ENCODE measurements at places on chromosomes 3 and 15.

GRCh38 chr15:65212097-65212496 is 824 bp upstream of the CILP start:
- DNase-seq = peak; percentile 27

DNA sequence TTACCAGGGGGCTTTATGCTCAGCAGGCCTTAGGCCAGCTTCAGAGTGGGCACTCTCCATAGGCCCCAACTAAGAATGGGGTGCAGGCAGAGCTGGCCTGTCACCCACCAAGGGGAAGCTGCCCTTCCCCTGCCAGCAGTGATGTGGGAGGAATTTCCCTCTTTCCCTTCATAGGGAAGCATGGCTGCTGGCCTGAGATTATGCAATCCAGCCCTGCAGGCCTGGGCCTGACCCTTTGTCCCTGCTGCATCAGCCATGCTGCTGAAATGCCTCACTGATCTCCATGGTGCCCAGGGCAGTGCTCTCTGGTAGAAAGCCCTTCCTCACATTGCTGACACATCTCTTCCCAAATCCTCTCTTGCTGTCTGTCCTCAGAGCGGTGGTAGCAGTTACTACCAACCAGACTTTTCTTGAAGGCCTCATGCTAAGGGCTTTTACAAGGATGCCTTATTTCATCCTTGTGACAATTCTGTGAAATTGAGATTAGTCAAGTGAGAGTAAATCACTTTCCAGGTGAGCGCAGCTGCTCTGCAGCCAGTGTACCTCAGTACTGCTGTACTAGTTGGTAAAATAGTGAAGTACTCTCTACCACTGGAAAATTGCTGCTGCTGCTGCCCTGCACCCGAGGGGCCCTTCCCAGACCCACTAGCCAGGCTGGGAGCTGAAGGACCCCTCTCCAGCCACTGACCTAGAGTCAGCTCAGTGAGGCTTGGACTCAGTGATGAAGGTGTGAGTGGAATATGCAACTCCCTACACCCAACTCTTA is 33.8 kb downstream of the MRAS start:
- no peak for DNase-seq

- DNase-seq = no peak
Measured at GRCh38 chr3:137097852-137098251, 140.1 kb downstream of the IL20RB start.

GRCh38 chr3:14352002-14352627 is 50.3 kb upstream of the SLC6A6 start:
- DNase-seq = no peak

- no peak for DNase-seq
Measured at GRCh38 chr15:100187677-100188076, 154.1 kb downstream of the ADAMTS17 start.

- no peak for DNase-seq
Measured at GRCh38 chr3:72265256-72266015, 480.5 kb upstream of the PROK2 start.

DNA sequence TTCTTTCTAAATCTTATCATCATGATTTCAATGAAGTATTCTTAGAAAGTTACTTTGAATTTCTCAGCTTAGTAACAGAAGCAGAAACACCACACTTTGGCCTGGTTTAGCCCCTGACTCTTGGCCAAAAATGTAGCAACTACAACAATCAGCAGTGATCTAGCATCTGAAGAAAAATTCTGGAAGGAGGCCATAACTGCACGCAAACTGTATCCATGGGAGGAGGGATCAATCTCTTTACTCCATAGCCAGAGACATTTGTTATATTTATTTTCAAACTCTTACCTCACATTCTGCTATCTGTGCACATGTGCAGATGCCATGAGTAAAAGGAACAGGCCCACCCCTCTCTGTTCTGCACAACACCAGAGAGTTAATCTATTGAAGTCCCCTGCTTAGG is 251.0 kb upstream of the P2RY1 start:
- DNase-seq = no peak

- DNase-seq = no peak
Measured at GRCh38 chr15:59941612-59942011, 62.5 kb upstream of the FOXB1 start.

GRCh38 chr3:120263792-120264191 is 21.2 kb downstream of the GPR156 start:
- no peak for DNase-seq

DNA sequence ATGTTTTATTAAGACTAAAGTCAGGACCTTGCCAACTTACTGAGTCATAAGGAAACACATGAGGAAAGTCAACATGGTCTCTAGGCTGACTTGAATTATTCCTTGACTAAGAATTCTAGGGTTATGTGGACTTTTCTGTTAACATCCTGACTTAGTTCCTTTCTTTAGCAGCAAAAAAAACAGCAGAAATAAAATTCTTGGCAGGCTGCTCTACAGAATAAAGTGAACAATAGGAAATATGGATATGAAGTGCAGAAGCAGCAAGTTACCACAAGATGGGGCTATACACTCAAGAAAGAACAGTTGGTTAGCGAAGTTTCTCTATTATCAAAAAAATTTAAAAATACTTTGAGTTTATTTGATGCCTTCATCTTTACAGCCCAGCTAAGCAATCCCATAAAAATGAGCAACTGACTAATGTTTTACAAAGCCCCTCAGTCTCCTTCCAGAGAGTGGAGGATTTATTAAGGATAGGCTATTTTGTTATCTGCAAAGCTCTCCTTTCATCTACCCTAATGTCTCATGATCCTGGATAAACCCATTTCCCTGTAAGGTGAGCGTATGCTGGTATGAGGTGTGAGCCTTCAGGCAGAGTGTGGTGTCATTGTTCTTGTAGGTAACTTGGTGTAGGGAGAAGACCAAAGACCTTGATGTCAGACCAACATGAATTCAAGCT is 23.1 kb upstream of the MCCC1 start:
- peak; percentile 57 for DNase-seq

GRCh38 chr15:62269504-62269903 is 104.4 kb upstream of the C2CD4B start:
- no peak for DNase-seq

- no peak for DNase-seq
Measured at GRCh38 chr15:47607695-47608094, 109.6 kb upstream of the SEMA6D start.

DNA sequence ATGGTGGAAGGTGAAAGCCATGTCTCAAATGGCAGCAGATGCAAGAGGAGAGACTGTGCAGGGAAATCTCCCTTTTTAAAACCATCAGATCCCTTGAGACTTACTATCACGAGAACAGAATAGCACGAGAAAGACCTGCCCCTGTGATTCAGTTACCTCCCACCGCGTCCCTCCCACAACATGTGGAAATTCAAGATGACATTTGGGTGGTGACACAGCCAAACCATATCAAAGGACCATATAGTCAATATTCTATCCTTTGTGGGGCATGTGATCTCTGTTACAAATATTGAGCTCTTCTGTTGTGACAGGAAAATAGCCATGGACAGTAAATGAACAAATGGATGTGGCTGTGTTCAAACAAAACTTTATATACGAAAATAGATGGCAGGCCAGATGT is 77.2 kb upstream of the ACKR4 start:
- no peak for DNase-seq

DNA sequence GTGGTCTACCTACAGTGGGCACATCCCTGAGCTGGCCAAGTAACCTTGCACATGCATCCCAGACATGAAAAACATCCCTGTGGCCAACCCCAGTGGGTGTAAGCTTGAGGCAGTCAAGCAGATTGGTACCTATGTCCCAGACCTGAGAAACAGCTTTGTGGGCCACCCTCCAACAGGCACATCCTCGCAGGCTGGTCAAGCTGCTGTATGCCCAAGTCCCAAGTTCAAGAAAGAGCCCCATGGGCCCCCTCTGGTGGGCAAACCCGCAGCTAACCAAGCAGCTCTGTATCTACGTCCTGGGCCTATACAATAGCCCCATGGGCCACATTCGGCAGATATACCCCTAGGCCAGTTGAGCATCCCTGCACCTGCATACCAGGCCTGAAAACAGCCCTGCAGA is 186.3 kb upstream of the GPR149 start:
- DNase-seq = no peak

- DNase-seq = no peak
Measured at GRCh38 chr15:23897531-23897930, 210.4 kb upstream of the NDN start.

DNA sequence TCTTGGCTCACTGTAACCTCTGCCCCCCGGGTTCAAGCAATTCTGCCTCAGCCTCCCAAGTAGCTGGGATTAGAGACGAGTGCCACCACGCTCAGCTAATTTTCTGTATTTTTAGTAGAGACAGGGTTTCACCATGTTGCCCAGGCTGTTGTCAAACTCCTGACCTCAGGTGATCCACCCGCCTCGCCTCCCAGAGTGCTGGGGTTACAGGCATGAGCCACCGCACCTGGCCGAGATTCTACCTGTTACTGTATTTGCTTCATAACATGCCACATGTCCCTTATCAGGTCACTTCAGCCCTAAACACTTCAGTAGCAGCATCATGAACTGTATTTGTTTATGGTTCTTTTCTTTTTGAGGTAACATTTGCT is 7.5 kb upstream of the LCTL start:
- no peak for DNase-seq

DNA sequence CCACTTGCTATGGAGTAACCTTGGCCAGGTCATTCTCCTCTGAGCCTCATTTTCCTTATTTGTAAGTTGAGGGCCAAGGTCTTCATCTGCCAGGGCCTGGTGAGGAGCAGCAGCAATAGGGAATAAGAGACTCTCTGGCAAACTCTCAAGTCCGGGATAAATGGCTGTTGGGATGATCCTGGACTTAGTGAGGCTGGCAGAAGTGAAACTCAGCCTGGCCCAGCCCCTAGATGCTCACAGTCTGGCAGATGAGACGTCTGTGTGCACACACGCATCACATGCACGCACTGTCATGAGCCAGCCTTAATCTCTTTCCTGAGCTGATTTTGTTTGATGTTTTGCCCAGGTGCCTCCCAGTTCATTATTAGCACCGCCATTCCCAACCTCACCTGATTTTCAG is 26.8 kb downstream of the SLC6A6 start:
- no peak for DNase-seq

GRCh38 chr15:34944936-34945335 is 24.6 kb downstream of the AQR start:
- DNase-seq = no peak

DNA sequence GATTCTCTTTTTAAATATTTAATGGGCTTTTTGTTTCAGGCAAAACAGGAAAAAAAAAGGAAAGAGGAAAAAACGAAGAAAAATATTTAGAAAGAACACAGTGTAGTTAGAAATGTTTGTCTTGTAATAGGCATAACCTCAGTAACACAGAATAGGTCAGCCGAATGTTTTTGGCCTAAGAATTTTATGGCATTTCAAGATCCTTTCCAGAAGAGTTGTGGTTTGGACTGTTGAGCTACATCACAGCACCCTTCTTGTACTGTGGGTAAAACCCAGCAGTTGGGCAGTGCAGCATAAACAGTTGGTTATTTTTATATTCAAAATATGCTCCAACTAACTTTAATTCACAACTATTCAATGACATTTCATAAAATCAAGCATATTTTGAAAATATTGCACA is 474.4 kb upstream of the AGTR1 start:
- DNase-seq = no peak

DNA sequence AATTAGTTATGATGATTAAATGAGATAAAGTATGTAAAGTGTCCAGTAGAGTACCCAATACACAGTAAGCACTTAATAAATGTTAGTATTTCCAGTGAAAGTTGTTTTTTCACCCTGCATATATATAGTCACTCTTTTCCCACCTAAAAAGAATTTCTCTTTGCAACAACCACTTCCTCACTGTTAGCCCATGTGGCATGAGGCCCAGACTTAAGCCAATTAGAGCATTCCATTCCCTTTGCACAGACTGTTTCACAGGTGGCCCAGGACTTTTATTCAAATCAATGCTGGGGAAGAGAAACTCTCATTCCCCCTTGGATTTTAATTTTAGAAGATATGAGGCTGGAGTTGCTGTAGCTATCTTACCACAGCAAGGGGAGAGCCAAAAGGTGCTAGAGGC is 3.7 kb downstream of the IFT80 start:
- no peak for DNase-seq

DNA sequence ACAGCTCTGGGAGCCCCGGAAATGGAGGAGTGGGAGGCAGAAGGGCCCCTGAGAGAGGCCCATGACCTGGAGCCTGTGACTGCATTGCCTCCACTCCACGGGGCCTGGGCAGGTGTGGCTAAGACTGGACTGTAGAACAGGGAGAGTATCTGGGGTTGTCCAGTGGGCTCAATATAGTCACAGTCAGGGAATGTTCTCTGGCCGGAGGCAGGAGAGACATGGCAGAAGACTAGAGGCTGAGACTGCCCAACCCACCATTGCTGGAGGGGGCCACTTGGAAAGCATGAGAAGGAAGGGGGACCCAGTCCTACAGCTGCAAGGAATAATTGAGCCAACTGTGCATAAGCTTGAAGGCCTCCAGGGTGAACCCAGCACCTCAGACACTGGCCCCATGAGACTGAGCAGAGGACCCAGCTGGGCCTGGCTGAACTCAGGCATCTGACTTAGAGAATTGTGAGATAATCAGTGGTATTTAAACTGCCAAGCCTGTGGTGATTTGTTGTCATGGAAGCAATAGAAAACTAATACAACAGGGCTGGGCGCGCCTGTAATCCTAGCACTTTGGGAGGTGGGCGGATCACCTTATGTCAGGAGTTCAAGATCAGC is 33.1 kb downstream of the NIPA2 start:
- DNase-seq = no peak

GRCh38 chr15:100598655-100599054 is 3.3 kb downstream of the LINS1 start:
- DNase-seq = no peak

GRCh38 chr15:96038131-96038530 is 292.4 kb upstream of the NR2F2 start:
- no peak for DNase-seq

DNA sequence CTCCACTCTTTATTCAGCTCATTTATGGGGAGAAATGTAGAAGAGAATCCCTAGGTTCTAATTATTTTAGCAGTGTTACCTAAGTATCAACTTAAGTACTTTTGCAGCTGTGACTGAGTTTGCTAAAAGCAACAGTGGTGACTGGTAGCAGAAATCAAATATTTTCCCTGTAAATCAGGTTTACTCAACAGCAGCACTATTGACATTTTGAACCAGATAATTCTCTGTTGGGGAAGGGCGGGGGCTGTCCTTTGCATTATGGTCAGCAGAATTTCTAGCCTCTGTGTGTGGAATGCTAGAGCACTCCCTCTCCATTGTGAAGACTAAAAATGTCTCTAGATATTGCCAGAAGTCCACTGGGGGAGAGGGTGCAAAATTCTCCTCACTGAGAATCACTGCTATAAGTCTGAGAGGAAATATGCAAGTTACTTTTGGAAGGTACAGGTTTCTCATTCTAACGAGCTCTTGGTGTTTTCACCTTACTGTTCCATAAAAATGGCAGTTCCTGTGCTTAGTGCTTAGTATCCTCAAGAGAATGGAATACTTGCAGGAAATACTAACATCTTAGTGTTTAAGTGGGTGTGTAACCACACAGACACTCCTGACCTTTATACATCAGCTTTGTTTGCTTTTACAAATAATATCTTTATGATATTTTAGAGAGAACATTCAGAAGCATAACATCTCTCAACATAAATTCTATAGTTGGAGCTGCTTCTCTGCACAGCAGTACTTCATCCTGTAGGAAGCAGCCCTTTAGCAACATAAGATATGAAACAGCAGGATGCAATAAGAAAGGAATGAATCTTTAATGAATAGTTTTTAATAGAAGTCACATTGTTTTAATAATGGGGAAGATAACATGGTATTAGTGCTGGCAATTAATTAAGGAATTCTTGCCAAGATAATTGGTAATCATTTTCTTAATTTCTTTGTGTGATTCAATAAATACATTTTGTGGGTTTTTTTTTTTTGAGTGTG is 246.5 kb upstream of the GOLIM4 start:
- DNase-seq = no peak

GRCh38 chr3:186128158-186128557 is 19.3 kb upstream of the ETV5 start:
- DNase-seq = no peak

GRCh38 chr3:147945968-147946519 is 536.9 kb downstream of the ZIC1 start:
- DNase-seq = no peak
